Mammary epithelial cell (primary cell): ENCODE measurements at places on chromosomes 11 and 22.

GRCh38 chr22:19360300-19360792 is 68.8 kb upstream of the CLTCL1 start:
- DNase-seq: no peak

DNA sequence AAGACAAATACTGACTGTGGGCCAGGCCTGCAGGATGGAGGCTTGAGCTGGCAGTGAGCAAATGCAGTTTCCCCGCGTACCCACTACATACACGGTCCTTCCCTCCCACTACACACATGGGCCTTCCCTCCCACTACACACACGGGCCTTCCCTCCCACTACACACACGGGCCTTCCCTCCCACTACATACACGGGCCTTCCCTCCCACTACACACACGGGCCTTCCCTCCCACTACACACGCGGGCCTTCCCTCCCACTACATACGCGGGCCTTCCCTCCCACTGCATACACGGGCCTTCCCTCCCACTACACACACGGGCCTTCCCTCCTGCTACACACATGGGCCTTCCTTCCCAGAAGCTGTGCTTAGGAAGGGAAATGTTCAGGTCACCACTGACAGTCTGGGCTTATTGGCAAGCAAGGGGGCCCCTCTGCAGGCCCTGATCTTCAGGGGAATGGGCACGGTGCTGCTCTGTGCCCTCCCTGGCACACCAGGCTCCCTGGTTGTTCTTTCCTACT is 10.8 kb downstream of the DNAL4 start:
- no peak for DNase-seq

DNA sequence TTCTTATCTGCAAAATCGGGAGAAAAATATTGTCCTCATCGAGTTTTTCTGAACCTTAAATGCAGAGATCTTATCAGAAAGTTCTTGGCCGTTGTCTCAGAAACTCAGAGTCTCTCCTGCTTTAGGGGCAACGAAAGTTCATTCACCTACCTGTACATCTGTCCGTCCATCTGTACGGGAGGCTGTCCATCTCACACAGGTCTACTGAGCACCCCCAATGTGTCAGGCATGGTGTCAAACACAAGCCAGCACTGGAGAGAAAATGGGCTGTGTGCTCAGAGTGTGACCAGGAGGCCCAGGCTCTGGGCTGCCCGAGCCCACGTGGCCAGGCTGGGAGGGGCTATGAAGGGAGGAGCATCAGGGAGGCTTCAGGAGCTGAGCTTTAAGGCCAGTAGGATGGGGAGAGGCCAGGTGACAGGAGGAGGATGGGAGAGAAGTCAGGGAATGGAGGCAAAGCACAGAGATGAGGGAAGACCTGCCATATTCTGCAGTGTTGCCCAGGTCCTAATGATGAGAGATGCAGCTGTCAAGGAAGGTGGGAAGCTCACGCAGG is 62.4 kb upstream of the MYEOV start:
- DNase-seq: no peak

GRCh38 chr22:47787501-47788227 is 1025.2 kb downstream of the TBC1D22A start:
- DNase-seq: no peak

GRCh38 chr11:121071846-121072450 is 29.1 kb upstream of the TECTA start:
- no peak for DNase-seq

DNA sequence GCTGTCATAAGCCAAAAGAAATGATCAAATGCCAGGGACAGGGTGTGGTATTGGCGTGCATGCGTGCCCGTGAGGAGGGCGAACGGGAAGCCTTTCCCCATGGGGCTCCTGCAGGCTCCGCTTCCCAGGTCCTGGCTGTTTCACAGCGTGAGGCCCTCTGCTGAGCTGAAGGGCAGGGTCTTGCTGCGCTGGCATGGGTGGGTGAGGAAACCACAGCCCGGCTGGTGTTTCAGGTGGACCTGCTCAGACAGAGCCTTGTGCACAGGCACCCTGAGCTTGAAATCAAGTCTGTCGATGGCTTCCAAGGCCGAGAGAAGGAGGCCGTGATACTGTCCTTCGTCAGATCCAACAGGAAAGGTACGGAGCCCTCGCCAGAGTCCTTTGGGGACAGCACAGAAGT is 31.4 kb downstream of the IGHMBP2 start:
- DNase-seq: no peak

GRCh38 chr11:113248702-113249490 is 65.5 kb upstream of the TTC12 start:
- no peak for DNase-seq

DNA sequence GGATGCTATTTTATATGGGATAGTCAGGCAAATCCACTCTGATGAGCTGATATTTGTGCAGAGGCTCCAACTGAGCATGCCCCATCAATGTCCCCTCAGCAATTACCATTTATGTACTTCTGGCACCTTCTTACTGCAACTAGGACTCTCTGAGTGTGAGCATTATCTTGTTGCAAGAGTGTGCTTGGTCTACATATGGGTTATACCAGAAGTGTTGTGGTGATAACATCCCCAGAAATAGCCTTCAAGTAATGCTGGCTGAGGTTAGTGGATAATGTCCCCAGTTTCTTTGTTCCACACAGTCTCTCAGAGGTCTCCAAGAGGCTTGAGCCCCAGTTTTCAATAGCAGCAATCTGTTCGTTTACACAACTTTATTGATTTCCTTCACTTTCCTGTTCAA is 408.6 kb downstream of the JRKL start:
- DNase-seq: no peak

DNA sequence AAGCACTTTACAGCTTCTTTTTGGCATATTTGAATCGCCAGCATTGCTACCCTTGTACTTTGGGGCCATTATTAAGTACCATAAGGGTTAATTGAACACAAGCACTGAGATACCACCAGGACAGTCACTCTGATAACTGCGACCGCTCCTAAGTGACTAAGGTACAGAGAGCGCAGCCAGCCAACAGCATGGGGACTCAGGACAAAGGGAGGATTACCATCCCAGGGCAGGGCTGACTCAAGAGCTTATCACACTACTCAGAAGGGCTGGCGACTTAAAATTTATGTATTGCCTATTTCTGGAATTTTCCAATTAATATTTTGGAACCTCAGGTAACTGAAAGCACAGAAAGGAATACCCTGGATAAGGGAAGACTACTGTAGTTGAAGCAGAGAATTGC is 479 bp downstream of the ZNF280A start:
- DNase-seq: no peak

DNA sequence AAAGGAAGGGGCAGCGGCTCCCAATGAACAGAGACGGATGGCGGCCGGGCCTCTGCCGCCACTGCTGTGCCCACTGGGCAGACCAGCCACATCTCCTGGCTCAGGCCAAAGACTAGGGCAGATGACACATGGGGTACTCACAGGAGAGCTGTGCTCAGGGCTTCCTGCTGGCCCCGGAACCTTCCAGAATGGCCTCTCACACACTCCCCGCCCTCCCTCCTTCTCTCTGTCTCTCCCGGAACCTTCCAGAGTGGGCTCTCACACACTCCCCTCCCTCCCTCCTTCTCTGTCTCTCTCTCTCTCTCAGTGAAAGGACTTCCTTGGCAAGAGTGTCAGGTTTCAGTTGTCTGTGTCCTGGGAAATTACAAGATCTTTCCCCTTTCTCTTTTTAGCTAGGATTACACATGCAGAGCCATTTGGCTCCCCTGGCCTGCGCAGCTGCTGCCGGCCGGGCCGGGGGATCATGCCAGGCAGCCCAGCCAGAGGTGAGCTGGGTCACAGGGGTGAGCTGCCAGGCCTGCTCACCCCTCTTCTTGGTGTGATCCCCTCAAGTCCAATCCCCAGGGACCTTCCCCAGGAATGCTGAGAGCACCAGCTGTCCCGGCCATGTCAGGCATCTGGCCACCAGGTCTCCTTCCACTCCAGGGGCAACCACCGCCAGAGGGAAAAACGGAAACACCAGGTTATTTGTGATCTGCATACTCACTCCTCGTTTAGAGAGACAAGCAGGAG is 45.3 kb upstream of the ADA2 start:
- no peak for DNase-seq

GRCh38 chr11:121670805-121671282 is 218.1 kb upstream of the SORL1-AS1 start:
- no peak for DNase-seq

DNA sequence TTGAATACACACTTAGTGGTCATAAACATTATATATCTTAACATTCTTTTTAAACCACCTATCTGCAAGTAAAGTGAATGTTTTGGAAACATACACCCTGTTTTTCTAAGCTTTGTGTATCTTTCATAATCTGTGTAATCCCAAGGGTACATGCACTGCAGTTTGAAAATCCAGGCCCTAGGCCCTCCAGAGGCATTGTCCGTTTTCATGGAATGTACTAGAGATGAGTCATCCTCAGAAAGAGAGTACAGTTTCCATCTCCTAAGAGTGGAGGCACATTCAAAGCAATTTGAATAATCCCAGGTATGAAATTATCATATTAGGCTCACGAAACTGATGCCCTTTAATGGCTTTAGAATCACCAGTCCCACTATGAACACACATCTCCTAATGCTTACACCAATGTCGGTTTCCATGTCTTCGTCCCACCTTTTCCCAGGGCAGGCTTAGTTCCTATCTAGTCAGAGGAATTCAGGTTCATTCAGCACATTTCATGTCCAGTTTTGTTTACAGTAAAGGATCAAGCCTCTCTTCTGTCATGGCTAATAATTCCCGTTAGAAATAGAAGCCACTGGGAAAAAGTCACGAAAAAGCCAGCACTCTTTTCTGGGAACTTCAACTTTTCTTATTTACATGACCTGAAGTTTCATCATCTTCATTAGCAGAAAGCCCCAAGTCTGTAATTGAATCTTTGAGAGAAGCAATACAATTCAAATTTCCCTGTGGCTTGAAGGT is 39.5 kb upstream of the CD44 start:
- DNase-seq: peak; percentile 42

DNA sequence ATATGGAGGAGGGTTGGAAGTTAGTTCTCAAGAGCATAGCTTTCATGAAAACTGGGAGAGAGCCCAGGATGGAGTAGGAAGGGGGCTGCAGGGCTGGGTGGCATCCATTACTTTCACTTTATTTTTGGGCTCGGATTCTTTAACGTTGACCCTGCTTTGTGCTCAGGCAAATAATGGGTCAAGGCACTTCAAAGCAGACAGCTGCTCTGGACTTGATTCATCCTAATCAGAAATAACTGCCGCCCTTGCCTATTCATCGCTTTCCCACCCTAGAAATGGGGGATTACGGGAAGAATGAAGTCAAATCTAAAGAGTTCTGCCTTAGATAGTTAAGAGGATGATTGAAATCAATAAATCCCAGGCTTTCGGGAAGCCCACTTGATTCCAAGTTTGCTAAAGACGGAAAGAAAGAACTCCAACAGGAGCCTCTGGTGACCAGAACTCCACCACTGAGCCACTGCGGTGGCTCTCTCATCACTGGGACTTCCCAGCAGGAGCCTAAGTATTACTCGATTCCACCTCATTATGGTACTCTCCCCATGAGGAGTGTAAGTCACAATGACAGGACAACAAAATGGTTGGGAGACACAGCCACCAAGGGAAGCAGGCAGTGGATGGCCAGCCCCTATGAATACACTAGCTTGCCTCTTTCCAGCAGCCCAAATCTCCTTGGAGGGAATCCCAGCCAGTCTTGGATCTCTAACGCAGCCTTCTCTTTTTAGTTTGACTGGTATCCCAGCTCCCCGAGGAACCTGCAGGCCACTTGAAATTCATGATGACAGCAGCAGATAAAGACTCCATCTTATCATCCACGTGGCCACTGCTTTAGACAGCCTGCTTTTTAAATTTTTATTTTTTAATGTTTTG is 815.5 kb downstream of the NTM start:
- no peak for DNase-seq

- DNase-seq: no peak
Observed at GRCh38 chr22:22773427-22773826, 114.2 kb upstream of the IGLL5 start.

GRCh38 chr11:11022125-11022730 is 164.4 kb upstream of the ZBED5 start:
- DNase-seq: no peak

- DNase-seq: no peak
Observed at GRCh38 chr11:43984519-43985385, 42.3 kb downstream of the C11orf96 start.

- DNase-seq: no peak
Observed at GRCh38 chr11:77175021-77175842, 47.2 kb downstream of the MYO7A start.

DNA sequence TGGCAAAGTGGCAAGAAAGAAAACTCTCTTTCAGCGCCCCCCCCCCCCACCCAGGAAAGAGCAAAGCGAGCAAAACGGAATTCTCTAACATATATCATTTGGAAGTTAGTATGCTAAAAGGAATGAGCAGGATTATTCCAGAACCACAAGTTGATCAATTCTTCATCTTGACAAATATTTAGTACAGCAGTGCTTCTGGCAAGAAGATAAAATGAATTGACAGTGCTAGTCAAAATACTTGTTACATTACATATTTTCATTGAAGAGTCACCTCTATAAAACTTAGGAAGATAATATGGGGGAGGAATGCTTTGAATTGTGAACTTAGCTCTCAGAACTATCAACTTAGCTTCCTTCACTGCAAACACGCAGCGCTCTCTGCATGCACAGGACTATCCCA is 377.4 kb downstream of the DYNC2H1 start:
- peak; percentile 11 for DNase-seq

GRCh38 chr22:47884775-47885174 is 1122.3 kb downstream of the TBC1D22A start:
- no peak for DNase-seq

- DNase-seq: peak; percentile 36
Observed at GRCh38 chr11:2196970-2197770, 25.6 kb upstream of the TH start.

DNA sequence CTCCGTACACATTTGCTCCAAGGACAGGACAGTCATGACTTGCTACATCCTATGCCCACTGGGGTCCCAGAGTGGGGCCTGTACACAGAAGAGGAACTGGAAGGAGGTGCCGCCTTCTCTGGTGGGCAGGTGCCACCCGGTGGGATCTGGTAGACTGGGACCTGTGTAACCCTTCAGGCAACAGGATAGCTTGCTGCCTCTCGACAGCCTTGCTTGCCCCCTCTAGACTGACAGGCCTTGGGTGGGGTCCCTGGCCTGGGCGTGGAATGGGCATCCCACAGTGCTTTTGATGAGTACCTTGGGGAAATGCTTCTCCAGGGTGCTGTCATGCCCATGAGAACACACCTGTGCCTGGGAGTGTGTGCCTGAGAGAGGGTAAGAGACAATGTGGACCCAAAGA is 15.8 kb downstream of the SHANK3 start:
- DNase-seq: no peak
